ENCODE measurements at places on chromosomes 4 and X.

DNA sequence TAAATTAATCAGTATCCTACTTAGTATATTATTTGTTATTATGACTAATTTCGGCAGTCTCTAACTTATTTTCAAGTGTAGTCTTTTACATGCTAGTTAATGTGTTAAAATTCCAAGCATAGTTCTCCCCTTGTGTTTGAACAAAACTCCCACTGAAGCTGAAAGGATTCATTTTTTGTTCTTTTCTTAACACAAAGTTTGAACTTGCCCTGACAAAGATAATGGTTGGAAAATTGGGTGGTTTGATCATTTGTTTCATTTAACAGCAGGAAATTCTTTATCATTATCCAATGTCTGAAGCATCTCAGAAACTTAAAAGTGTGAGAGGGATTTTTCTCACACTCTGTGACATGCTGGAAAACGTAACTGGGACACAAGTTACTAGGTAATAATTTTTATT lies 36.0 kb downstream of the INTU start:
- DNase-seq = no peak

GRCh38 chr4:17809667-17810066 lies 890 bp downstream of the DCAF16 start:
- no peak for DNase-seq

- DNase-seq = no peak
Measured at GRCh38 chr4:105373324-105373723, 100.5 kb downstream of the PPA2 start.

DNA sequence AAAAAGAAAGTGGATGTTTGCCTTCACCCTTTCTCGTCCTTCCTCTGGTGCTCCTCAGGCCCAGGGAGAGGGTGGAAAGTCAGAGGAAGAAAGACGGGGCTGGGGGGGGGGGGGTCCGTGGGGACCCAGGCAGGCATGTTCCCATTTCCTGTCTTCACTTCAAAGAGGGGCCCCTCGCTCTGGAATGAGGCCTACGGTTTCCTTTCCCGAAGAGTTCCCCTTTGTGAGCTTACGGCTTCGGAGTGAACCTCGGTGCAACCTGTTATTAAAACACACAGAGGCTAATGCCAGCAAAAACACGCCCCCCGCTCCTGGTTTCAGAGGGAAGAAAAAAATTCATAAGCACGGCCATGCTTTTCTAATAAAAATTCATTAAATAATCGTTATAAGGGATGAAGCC lies 40.1 kb downstream of the SHOX start:
- no peak for DNase-seq

DNA sequence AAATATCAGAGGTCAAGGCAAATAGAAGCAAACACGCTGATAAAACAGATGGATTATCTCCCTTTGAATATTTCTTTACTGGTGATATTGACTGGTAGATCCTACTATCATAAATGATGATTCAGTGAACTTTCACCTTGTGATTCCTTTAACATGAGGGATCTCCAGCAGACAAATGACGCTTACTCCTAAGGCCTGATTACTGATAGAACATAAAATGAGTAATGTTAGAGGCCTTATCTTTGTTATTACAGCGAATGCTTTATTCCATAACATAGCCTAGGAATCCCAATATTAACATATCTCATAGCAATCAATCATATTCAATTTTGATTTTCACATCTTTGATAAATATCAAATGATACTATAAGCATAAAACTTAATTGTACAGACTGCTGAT lies 152.3 kb downstream of the SLC10A7 start:
- no peak for DNase-seq

GRCh38 chr4:80079255-80079923 lies 6.4 kb upstream of the ANTXR2 start:
- DNase-seq = no peak
